ENCODE measurements at places on chromosomes 2 and 18. TPM values are rescaled to one million over a fixed set of nuclear protein-coding genes. Genes with fewer than 3 reads are reported as not detected.

The UGT1A8 gene
- not detected for total RNA-seq

The UGT1A6 gene
- not detected for total RNA-seq

The SMYD1 gene
- not detected for total RNA-seq

The ABCG5 gene
- not detected for total RNA-seq

The SKA1 gene
- total RNA-seq, result 15.7 TPM

The SERPINB11 gene
- total RNA-seq, result not detected

The TMEM178A gene
- total RNA-seq, result 13.6 TPM

The SPEG gene
- 57.8 TPM for total RNA-seq

The RTP5 gene
- total RNA-seq, result not detected

The EDAR gene
- total RNA-seq, result 0.05 TPM

DNA sequence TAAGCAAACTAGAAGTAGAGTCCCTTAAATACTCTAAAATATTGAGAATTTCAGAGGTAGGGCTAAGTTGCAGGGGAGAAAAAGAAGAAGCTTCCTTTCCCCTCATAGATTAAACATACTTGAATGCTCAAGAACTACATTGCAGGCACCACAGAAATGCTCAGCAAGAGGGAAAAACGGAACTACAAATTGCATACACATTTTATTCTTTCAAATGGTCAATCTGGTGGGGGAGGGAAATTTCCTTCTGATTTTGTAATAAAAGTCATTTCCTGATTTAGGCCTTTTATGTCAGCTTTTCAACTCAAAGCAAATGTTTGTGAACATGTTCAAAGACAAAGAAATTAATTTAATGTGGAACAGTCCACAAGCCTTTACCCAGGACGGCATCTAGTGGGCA, 33.0 kb downstream of the FARSB start:
- H3K27ac ChIP-seq, result no peak overlapping the region

- no peak overlapping the region for H3K4me3 ChIP-seq
- no peak for DNase-seq
- no peak overlapping the region for H3K27ac ChIP-seq
- H3K27me3 ChIP-seq, result no peaks in the 10 kb centered on the region
- H3K36me3 ChIP-seq, result no peaks in the 10 kb centered on the region
- H3K4me1 ChIP-seq, result peaks cover 16% of the 10 kb centered on the region
These were observed 16.9 kb upstream of the MYO1B start for GRCh38 chr2:191228333-191228732.

- H3K27ac ChIP-seq, result no peak overlapping the region
- no peaks in the 10 kb centered on the region for H3K4me1 ChIP-seq
- H3K36me3 ChIP-seq, result no peaks in the 10 kb centered on the region
- no peak for DNase-seq
- H3K27me3 ChIP-seq, result no peaks in the 10 kb centered on the region
- no peak overlapping the region for H3K4me3 ChIP-seq
These were observed 65.1 kb upstream of the AFF3 start for GRCh38 chr2:100207411-100207885.

GRCh38 chr2:231662028-231662810, 46.1 kb upstream of the PTMA start:
- H3K4me3 ChIP-seq, result peak overlapping the region; percentile 60
- peaks cover 44% of the 10 kb centered on the region for H3K4me1 ChIP-seq
- peak; percentile 98 for DNase-seq
- peak overlapping the region; percentile 94 for H3K27ac ChIP-seq

DNA sequence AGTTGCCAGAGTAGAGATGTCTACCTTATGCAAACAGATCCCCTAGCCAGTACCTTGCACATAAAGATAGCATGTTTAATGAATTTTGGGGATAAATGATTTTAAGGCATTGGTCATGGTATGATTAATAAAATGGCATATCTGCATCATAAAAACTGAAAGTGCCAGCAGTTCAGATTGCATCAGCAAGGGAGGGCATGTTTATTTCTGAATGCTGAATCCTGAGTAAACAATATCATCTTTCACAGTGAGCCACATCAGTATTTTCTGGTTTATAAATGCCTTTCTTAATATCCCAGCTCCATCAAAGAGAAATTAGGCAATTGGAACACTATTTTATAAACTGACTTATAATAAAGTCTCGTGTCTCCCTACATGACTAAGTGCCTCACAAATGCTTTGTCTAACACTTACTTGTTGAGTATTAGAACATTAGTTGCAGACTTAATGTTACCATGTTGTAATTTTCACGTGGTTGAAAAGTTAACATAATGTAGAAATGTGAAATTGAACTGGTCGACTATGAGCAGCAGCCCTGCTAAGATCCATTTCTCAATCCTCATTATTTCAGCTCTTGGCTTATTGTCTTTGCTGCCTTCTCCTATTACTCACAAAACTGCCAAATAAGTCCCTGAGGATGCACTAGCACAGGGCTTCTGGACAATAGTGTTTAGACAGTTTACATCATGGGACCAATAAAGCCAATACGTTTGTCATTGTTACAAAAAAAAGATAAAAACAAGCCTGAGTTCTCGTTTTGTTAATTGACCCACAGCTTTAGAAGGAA, 48.0 kb downstream of the LANCL1 start:
- H3K27me3 ChIP-seq, result no peaks in the 10 kb centered on the region
- peaks cover 86% of the 10 kb centered on the region for H3K36me3 ChIP-seq
- no peak overlapping the region for H3K27ac ChIP-seq
- no peak for DNase-seq
- no peaks in the 10 kb centered on the region for H3K4me1 ChIP-seq
- H3K4me3 ChIP-seq, result no peak overlapping the region

DNA sequence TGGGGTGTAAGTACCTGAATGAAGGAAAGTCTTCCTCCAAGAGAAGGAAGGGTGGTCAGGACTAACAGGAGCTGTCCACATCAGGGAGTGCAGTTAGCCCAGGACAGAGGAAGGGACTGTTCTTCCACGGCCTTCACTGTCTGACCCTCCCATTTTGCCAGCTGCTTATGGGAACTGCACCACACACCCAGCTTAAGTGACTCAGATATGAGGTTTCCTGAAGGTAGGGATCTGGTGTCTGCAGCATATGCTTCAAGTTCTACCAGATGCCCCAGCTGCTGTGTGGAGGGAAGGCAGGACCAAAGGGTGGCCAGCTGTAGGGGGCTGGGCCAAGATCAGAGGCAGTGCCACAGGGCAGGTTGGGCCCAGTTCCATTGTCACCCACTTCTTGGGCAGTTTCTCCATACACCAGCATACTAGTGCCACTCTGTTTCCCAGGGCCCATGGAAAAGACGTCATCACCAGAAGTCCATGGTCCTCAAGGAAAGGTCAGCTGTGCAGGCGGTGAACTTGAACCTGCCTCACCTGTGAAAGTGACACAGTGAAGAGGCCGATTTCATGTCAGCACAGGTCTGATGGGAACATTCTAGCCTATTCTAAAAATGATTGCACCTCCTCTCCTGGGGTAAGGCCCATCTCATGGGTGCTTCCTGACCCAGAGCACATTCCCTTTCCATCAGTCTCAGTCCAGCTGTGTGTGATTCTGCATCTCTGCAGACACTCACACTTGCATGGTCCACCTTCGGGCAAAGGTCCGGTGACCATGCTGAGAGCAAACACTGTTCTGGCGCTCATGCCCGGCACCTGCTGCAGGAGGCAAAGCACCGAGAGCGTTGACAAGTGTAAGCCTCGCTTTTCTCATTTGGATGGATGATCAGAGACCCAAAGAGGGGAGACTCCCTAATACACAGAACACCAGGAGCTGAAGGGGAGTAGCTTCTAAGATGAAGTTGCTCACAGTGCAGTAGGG, 68.0 kb downstream of the ACAA2 start:
- no peaks in the 10 kb centered on the region for H3K36me3 ChIP-seq
- no peak overlapping the region for H3K27ac ChIP-seq
- H3K4me1 ChIP-seq, result peaks cover 25% of the 10 kb centered on the region
- no peak for DNase-seq
- H3K4me3 ChIP-seq, result no peak overlapping the region
- no peaks in the 10 kb centered on the region for H3K27me3 ChIP-seq

DNA sequence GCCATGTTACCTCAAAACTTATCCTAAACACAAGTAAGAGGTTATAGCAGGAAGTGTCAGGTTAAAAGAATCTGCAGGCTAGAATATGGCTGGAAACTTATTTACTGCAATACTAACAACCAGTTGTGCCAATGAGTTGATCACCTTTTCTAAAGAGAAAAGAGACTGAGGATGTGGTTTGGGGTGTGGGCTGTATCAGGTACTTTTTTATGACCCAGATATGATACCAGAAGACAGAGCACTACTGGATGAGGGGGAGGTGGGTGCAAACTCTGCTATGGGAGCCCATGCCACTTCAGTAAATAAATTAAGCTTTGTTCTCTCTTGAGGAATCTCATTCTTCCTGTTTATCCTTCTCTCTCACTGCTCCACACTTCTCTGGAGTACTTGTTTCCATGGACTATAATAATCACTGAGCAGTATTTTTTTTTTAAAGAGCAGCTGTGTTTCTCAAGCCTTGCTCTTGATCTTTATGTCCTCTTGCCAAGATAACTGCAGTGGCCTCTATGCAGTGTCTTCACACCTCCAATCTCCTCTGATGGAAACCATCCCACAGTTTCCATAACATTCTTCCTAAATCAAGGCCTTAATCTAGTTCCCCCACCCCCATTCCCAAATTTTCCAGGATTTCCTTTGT, 51.2 kb upstream of the NOSTRIN start:
- no peaks in the 10 kb centered on the region for H3K36me3 ChIP-seq
- no peak overlapping the region for H3K27ac ChIP-seq
- no peaks in the 10 kb centered on the region for H3K27me3 ChIP-seq
- H3K4me3 ChIP-seq, result no peak overlapping the region
- DNase-seq, result no peak
- H3K4me1 ChIP-seq, result peaks cover 16% of the 10 kb centered on the region

DNA sequence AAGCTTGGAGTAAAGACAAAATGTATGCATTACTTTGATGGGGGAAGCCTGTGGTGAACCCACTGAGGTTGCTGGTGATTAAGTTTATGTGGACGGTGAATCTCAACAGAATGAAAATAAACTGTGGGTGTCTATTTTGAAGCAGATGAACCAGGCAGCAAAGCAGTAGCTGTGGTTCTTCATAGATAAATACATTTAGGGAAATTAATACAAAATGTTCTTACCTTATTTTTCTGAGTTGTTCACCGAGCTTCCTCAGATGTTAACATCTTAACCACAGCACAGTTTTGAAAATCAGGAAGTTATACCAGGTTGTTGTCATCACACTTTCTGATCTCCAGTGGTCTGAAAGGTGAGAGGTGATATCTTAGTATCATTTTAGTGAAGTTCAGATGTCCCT, 53.9 kb downstream of the NCK2 start:
- peaks cover 71% of the 10 kb centered on the region for H3K4me1 ChIP-seq
- no peak overlapping the region for H3K4me3 ChIP-seq
- H3K27ac ChIP-seq, result no peak overlapping the region
- H3K27me3 ChIP-seq, result no peaks in the 10 kb centered on the region
- DNase-seq, result no peak
- H3K36me3 ChIP-seq, result no peaks in the 10 kb centered on the region

DNA sequence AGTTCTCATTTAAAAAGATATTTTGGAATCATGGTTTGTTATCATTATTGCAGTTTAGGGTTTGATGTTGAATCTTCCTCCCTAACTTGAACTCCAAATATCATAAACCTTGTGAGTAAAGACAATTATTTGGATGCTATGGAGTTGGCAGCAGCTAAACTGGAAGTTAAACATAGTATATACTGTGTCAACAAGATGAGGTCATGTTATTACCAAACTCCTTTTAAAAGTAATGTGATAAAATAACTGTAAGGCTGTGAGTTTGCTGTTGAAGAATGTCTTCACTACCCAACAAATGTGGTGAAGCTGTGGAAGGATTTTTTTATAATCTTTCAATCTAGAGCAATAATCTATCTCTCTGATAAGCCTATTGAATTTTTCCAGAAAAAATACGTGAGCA, 16.0 kb downstream of the DNAH6 start:
- no peaks in the 10 kb centered on the region for H3K27me3 ChIP-seq
- no peak overlapping the region for H3K4me3 ChIP-seq
- DNase-seq, result no peak
- peaks cover 11% of the 10 kb centered on the region for H3K4me1 ChIP-seq
- H3K36me3 ChIP-seq, result no peaks in the 10 kb centered on the region

GRCh38 chr2:17756668-17757067, 2.7 kb downstream of the GEN1 start:
- no peak for DNase-seq
- peaks cover 34% of the 10 kb centered on the region for H3K4me1 ChIP-seq
- H3K27me3 ChIP-seq, result no peaks in the 10 kb centered on the region
- no peak overlapping the region for H3K4me3 ChIP-seq
- no peak overlapping the region for H3K27ac ChIP-seq
- peaks cover 11% of the 10 kb centered on the region for H3K36me3 ChIP-seq

DNA sequence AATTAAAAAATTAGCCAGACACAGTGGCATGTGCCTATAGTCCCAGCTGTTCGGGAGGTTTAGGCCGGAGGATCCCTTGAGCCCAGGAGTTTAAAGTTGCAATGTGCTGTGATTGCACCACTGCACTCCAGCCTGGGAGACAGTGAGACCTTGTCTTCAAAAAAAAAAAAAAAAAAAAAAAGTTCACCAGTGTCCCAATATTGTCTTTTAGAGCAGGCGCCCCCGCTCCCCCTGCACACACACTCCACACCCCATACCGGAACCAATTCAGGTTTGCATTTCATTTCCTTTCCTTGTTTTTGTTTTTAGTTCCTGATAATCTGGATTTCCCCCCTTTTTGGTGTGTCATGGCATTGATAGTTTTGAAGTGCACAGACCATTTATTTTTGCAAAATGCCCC, 10.4 kb downstream of the TMEM87B start:
- H3K36me3 ChIP-seq, result peaks cover 57% of the 10 kb centered on the region
- H3K4me1 ChIP-seq, result 0 out of 2 replicates have a peak, but pooled peaks cover 2% of the 10 kb centered on the region
- no peak overlapping the region for H3K4me3 ChIP-seq
- no peaks in the 10 kb centered on the region for H3K27me3 ChIP-seq
- no peak for DNase-seq
- H3K27ac ChIP-seq, result no peak overlapping the region

DNA sequence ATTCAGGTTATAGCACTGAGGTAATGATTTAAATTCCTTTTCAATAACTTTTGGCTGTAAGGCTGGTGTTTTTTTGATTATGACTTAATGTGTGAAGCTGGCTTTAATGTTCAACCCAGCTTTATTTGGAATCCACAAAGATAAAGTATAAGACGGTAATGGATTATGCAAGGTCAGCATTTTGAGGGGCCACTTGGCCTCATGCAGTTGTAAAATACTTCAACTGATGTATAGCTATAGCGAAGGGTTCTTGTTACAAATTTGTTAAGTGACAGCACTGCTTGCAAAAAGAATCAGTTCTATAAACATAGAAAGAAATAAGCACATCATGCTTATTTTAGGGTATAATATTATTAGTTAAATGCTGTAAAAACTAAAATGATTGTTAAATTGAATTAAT, 36.6 kb downstream of the LRP1B start:
- H3K4me3 ChIP-seq, result no peak overlapping the region
- H3K27ac ChIP-seq, result no peak overlapping the region
- H3K27me3 ChIP-seq, result no peaks in the 10 kb centered on the region
- H3K4me1 ChIP-seq, result no peaks in the 10 kb centered on the region

Measured in WTC11 (cell line).